ENCODE measurements at places on chromosomes 3 and 15.

DNA sequence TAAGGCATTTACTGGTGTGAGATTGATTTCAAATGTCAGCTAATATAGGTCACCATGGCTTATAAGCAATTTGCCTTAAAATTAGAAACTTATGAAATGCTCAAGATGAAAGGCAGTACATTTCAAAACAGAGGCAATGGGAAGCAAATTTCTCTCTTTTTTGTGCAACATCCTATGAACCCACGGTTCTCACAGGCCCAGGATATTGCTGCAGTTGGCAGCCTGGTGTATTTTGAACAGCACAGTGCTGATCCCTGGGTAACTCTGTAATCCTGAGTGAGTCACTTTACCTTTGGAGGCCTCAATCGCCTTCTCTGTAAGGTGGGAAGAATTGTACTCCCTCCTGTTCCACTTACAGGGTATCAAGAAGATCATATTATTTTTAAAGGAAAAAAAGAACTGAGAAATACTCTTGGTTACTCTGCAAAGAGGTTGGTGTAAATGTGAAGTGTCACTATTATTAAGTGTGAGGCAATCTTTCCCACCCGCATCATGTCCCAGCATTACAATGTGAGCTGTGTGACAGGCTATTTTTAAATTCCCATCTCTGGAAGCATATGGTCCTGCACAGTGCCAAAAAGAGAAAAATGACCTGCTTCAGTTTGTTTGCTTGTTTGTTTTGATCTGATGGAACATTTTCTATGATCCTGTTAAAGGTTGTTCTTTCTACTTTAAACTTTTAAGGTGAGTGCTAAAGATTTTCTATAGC lies 190.1 kb upstream of the LPP start:
- DNase-seq = no peak

GRCh38 chr3:126926684-126927400 lies 56.1 kb upstream of the PLXNA1 start:
- no peak for DNase-seq

- DNase-seq = no peak
These were observed 27.9 kb downstream of the LNP1 start for GRCh38 chr3:100429187-100429716.

DNA sequence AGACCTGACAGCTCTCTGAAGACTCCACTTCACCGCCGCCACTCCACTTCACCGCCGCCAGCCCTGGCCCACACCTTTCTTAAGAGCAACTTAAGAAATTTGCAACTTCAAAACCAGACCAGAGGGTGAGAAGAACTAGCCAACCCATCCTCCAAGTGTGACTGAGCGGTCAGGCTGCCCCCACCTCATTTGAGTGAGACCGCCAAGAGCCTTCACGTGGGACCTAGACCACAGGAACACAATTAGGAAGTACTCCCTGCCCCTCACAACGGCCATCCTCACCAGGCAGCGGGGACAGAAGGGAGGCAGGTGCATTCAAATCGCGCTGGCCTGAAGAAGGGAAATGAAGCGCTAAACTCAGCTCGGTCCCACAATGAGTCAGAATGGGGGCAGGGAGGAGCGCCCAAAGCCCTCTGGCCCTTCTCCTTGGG lies 156.8 kb upstream of the BCL6 start:
- DNase-seq = no peak
